Activated CD4-positive, alpha-beta T cell treated with anti-CD3 and anti-CD28 coated beads, Interleukin-2, amount 50 U/mL, for 1 hour (primary cell): ENCODE measurements at places on chromosomes 12 and 14.

GRCh38 chr12:120495186-120495730 lies 655 bp upstream of the DYNLL1 start:
- DNase-seq: no peak

DNA sequence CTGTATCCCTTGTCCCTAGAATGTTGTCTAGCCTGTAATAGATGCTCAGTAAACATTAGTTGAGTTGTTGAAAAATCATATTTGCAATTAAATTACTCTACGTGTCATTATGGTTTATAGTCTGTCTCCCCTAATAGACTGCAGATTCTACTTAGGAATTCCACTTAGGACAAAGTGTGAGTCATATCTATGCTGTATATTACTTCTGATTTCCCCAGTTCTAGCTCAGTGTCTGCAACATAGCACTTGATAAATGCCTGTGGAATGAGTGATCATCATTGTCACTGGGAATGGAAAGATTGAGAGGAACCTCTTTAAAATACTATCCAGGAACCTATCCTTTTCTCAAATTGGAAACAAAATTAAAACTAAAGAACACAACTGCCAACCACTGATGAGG lies 99.3 kb downstream of the TBX5 start:
- no peak for DNase-seq

DNA sequence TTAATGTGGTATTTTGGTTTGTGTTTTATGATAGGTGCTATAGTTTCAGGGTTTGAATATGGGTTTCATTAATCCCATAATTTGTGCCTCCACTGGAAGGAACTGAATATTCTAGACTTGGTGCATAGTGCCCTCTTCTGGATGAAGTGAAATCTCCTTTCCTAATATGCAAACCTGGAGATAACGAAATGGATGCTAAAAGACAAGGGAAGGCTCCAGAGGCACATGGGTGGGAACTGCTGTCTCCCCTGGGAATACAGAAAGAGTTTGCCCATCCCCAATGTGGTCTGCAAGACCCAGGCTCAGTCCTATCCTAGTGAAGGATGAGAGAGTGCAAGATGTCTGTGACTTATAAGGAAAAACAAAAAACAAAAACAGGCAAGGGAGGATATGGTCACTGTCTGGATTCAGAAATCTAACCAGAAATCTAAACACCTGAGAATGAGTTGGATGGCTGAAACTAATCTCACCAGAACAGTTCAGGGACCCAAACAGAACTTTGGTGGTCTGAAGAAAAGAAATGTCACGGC lies 142.3 kb upstream of the TMPO start:
- no peak for DNase-seq

- no peak for DNase-seq
Measured at GRCh38 chr12:8664228-8664913, 1.7 kb upstream of the MFAP5 start.

DNA sequence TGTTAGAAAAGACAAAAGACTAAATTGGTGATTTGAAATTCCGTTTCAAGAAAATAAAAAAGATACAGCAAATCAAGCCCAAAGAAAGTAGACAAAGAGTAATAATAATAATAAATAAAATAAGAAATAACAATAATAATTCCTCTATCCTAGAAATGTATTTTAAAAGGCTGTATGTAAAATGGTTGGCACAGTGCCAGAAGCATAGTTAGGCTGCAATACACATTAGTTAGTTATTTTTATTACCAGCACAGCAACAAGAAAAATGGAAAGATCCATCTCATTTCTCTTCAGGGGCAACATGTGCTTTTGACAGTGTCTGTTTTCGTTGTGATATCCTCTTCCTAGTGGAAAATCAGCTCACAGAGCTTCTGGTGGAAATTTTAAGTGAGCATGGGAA lies 174.1 kb upstream of the TMTC1 start:
- no peak for DNase-seq

DNA sequence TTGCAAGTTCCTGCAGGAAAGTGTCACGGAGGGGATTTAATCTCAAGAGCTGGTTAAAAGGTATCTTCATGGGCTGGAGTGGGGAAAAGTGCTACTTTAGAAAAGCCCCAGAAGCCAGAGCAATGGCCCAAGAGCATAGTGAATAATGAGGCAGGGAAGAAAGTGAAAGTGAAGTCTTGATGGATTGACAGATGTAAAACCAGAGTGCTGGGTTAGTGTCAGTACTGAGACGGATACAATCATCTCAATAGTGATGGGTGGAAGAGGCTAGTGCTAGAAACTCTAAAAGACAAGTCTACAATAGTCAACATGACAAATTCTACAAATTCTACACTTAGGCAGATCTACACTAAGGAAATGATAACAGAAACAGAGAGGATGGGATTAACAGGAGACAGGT lies 68.1 kb downstream of the CIT start:
- DNase-seq: no peak

GRCh38 chr12:11576104-11576503 lies 73.4 kb upstream of the ETV6 start:
- DNase-seq: no peak

DNA sequence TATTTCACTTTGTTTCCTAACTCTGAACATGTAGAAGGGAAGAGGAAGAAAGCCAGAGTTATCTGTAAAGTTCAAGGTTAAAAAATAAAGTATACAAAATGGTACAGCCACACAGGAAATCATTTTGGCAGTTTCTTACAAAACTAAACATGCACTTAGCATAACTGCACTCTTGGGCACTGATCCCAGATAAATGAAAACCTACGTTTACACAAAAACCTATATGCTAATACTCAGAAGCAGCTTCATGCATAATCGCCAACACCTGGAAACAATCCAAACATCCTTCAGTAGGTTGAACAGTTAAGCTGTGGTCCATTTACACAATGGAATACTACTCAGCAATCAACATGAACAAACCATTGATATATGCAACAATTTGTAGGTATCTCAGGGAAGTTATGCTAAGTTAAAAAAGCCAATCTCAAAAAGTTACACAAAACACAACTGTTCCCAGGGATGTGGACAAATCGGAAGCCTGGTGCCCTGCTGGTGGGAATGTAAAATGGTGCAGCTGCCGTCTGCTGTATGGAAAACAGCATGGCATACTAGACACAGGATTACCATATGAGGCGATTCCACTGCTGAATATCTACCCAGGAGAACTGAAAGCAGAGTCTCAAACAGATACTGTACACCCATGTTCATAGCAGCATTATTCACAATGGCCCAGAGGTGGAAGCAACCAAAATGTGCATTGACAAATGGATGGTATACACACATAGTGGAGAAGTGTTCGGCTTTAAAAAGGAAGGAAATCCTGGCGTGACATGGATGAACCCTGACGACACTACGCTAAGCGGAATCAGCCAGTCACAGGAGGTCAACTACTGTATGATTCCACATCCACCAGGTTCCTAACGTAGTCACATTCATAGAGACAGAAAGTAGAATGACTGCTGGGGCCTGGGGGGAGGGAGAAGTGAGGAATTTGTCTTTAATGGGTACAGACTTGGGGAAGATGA lies 37.7 kb downstream of the NRDE2 start:
- no peak for DNase-seq

DNA sequence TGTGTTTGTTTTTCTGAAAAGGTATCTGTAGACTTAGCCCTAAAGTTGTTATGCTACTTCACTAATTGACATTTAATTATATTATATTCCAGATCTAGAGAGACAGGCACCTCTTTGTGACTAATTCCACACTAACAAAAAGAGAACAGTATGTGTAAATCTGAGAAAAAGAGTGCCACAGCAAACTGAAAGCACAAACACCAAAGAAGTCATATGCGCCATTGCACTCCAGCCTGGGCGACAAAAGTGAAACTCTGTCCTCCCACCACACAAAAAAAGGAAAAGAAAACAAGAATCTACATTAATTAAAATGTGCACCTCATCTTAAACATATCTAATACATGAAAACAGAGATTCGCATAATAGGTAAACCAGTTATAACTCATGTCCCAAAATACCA lies 4.4 kb upstream of the CSRNP2 start:
- DNase-seq: no peak

- no peak for DNase-seq
Measured at GRCh38 chr14:60943637-60944032, 37.2 kb downstream of the TRMT5 start.

- no peak for DNase-seq
Measured at GRCh38 chr12:24719293-24719721, 229.6 kb downstream of the BCAT1 start.

DNA sequence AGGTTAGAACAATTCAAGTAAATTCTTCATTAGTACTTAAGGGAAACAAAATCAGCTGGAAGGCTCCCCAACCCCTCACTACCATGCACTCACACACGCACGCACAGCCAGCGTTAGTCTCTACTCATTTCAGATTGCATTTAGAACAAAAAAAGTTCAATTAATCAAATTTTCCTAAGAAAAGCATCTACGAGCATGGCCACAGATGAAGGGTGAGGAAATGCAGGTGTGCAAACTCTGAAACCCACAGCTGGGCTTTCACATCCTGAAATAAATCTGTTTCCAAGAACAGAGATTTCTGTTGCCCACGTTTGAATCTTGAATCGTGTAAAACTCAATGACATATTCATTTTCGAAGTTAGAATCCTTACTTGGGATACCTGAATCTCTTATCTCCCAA lies 62.6 kb downstream of the SEL1L start:
- no peak for DNase-seq

GRCh38 chr12:62900686-62901272 lies 34.2 kb downstream of the PPM1H start:
- no peak for DNase-seq

- no peak for DNase-seq
Measured at GRCh38 chr12:125221602-125222001, 156.4 kb downstream of the AACS start.

GRCh38 chr12:88398031-88398430 lies 182.2 kb downstream of the KITLG start:
- no peak for DNase-seq

- DNase-seq: no peak
Measured at GRCh38 chr14:58912799-58913432, 275.2 kb downstream of the DACT1 start.

GRCh38 chr12:50060120-50060468 lies 2.7 kb downstream of the ASIC1 start:
- DNase-seq: no peak

DNA sequence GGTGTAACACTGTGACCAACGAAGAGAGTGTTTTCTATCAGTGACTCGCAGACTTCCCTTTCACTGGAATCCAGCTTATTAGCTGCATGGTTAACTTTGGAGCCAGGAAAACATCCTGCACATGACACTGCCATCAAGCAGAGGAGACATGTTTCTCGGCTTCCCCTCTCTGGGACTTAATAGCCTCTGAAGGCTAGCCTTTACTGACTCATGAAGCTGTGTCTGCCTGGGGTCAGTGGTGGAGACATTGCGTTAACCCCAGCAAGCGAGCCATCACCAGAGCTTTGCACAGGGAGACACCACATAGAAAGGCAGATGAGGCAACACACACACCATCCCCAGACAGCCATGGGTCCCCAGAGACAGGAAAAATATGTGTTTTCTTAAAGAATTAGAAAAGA lies 126.9 kb upstream of the PRICKLE1 start:
- DNase-seq: no peak

- DNase-seq: no peak
Measured at GRCh38 chr14:30596935-30597334, 25.2 kb upstream of the SCFD1 start.

- no peak for DNase-seq
Measured at GRCh38 chr12:90959538-90960139, 4.7 kb upstream of the CCER1 start.

DNA sequence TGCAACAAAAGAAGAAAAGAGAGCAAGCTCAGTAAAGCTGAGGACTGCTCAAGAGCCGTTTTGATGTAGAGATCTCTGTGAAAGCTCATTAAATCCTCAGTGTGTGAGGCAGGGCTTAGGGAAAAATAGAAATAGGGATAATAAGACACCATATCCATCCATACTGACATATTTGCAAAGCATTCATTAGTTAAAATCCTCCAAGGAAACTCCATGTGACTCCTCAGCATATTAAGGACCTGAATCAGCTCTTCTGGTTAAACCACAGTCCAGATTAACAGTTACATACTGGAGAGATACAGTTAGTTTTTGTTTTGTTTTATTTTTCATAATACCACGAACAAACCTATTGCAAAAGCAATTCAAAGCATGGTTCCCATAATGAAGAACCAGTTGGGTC lies 288.2 kb downstream of the PAWR start:
- no peak for DNase-seq

DNA sequence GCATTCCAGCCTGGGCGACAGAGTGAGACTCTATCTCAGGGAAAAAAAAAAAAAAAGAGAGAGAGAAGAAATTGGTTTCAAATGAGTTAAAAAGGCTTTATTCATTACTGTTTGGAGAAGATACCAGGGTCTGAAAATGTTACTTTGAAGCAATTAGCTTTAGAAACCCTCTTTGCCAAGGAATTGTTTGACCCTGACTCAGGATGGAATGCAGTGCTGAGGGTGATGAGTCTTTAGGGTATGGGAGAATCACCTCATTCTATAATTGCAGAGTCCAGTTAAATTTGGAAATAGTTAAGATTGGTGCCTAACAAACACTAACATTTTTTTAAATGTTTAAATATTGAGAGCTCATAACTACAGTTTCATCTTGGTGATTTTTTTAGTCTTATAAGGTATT lies 13.3 kb downstream of the RAP1B start:
- no peak for DNase-seq

DNA sequence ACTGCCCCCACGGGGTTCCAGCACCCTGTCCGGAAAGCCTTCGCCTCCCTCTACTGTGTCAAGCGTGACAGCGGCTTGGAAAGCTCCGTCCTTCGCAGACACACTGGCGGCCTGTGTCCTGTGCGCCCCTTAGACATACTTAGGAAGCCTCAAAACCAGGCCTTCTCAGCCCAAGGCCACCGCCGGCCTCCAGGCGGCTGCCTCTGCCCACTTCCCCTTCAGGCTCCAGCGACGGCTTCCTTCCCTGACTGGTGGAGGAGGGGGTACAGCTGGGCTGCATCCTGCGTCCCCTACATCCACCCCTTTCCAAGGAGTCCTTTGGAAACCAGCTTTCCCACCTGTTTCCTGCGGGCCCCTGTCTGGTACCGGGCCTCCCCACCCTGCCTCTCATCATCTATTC lies 2.5 kb upstream of the CACNA2D4 start:
- no peak for DNase-seq

DNA sequence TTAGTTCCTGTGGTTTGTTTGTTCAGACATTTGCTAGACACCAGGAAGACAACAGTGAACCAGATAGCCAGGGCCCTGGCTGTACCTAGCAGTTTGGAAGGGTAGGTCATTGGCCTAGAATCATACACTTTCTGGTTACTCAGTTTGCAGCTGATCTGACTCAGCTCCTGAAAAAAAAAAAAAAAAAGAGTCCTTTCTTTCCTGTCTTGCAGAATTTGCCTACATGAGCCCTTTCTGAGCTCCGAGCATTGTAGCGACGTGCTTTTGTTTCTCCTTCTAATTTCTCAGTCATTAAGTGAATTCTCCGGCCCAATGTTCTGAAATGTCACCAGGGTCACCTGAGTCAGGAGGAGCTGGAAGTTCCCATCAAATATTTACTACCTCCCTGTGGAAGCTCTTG lies 2.4 kb downstream of the CABP1 start:
- no peak for DNase-seq

GRCh38 chr12:24075650-24076049 lies 126.2 kb upstream of the SOX5 start:
- DNase-seq: no peak

GRCh38 chr14:23430723-23431085 lies 4.8 kb downstream of the MYH7 start:
- DNase-seq: no peak
